ENCODE measurements at places on chromosomes 7 and 10. TPM values are rescaled to one million over a fixed set of nuclear protein-coding genes. Genes with fewer than 3 reads are reported as not detected.

The LRWD1 gene
- polyA plus RNA-seq: 11.9 TPM

The FFAR4 gene
- polyA plus RNA-seq: 0.18 TPM

The ZC3HAV1L gene
- polyA plus RNA-seq: 27.7 TPM

The GNAT3 gene
- not detected for polyA plus RNA-seq

The ARHGEF35 gene
- polyA plus RNA-seq: 9.0 TPM

The HYAL4 gene
- polyA plus RNA-seq: 0.04 TPM

The GAD2 gene
- not detected for polyA plus RNA-seq

The GIMAP2 gene
- 24.6 TPM for polyA plus RNA-seq

The CALCR gene
- polyA plus RNA-seq: not detected

The LOXL4 gene
- 5.4 TPM for polyA plus RNA-seq

The LRIT1 gene
- polyA plus RNA-seq: not detected

The NUPR2 gene
- polyA plus RNA-seq: 3.5 TPM

The FAM25C gene
- polyA plus RNA-seq: not detected

The MYO1G gene
- polyA plus RNA-seq: 1.6 TPM

The MBL2 gene
- polyA plus RNA-seq: not detected

The ASB15 gene
- not detected for polyA plus RNA-seq

The CPA1 gene
- 1.7 TPM for polyA plus RNA-seq

The CYP3A7 gene
- polyA plus RNA-seq: 1.3 TPM

The SLC29A4 gene
- 19.9 TPM for polyA plus RNA-seq

The AVL9 gene
- 26.6 TPM for polyA plus RNA-seq

The ADCYAP1R1 gene
- 1.5 TPM for polyA plus RNA-seq

All from right lung (tissue), 10 donors.